ENCODE measurements at places on chromosomes 7 and 10.
A peak's percentile ranks its signal among the peaks of the same experiment; 100 is the strongest.

DNA sequence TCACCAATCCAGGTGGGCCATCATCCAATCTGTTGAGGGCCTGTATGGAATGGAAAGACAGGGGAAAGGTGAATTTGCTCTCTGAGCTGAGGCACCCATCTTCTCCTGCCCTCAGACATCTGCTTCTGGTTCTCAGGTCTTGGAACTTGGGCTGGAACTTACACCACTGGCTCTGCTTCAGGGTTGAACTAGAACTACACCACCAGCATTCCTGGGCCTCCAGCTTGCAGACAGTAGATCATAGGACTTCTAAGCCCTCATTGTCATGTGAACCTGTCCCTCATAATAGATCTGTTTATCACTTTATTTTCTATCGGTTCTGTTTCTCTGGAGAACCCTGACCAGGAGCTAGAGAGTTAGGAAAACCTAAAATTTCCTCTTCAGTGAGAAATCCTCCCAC is 233.5 kb downstream of the CREB5 start:
- DNase-seq: no peak

DNA sequence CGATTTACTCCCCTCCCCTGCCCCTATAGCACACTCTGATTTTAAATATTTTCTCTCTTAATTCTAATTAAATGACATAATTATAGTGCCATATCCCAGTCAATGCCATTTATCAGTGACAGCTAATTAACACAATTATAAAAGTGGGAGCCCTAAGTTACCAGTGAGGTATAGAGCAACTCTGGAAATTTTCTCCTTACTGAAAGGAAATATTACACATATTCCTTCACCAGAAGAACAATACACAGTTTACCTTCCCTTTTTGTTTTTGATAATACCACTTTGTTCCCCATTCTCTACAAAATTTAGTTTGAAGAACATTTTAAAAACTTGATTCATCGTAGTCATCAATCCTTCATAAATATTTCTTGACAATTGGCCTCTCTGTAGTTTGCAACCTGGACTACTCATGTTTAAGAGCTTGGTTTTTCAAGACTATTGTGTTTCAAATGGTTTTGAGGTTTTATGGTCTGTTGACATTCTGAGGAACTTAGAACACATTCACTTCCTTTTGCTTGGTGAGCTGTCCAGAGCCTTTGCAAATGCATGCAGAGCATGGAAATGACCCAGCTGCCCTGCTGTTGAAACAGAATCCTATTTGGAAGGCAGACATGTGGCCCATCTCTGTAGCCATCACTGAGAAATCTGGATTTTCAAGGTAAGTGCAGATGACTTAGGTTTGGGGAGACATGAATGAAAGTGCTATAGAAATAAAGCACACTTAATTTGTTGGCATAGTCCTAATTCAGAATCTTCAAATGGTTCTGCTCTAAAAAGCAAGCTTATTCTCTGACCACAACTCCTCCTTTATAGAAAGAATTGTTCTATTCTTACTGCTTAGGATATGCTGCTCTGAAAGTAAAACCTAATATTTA is at the start of gene GPR141:
TSS of gene GPR141 (plus strand) at position 521 of the 875 bp plus-strand sequence. CDS start 56,628 bp downstream, outside the sequence.
- DNase-seq: peak; percentile 10

- DNase-seq: no peak
Observed at GRCh38 chr7:121914676-121915279, 41.8 kb downstream of the PTPRZ1 start.

- no peak for DNase-seq
Observed at GRCh38 chr10:5107860-5108526, 13.8 kb downstream of the AKR1C3 start.

DNA sequence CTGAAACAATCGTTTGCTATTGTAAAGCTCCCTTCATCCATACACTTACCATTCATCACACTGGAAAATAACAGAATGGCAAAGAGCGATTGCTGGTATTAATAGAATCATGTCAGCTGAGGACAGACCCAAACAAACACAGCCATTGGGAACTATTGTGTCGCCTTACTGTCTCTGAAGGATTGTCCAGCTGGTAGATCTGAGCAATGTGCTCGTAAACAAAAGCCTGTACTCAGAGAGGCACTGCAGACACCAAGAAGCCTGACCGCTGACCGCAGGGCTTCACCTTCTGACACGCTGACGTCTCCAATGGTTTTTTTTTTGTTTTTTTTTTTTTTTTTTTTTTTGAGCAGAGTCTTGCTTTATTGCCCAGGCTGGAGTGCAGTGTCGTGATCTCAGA is 151.0 kb upstream of the FRMD4A start:
- no peak for DNase-seq

DNA sequence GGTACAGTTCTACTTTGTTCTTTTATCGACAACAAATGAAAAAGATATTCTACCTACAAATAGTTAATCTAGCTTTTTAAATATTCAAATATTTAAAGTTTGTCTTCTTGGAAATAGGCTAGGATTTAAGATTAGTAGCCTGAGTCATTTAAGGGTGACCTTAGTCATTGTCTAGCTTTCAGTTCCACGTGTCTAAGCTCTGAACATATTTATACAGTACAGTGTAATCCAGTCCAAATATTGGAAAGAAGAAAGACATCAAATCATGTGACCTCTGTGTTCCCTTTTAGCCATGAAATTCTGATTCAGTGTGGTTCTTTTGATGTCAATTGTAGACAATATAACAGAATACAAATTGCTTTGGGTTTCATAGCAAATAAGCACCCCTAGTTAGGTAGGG is 121.1 kb downstream of the MALRD1 start:
- no peak for DNase-seq

DNA sequence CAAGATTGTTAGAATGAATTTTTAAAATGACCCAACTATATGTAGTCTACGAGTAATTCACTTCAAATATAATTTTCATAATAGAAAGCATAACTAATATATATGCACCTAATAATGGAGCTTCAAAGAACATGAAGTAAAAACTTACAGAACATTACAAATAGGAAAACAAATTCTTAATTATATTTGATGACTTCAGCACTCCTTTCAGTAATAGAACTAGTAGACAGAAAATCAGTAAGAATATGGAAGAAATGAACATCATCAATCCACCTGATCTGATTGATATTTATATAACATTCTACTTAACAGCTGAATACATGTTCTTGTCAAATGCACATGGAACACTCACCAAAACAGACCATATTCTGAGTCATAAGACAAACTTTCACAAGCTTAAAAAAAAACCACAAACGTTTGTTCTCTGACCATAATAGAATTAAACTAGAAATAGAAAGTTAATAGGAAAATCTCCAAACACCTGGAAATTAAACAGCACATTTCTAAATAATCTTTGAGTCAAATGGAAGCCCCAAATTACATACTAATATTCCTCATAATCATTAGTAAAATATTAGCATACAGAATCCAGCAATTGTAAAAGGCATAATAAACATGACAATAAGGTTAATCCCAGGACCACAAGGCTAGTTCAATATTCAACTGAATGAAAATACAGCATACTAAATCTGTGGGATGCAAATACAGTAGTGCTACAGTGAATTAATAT is 48.0 kb downstream of the BRAF start:
- no peak for DNase-seq

DNA sequence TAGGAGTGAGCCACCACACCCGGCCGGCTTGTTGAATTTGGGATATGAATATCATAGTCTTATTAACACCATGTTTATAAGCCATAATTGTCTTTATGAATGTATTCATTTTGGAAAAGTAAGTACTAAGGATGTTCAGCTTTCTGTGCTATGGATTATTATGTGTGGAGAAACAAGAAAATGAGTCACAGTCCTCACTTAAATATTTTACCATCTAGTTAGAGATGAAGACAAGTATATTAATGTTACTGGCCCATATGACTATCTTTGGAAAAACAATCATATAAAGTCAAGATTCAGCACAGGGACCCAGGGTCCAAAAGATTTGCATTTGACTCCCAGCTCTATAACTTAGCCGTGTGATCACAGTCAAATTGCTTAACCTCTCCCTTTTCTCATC is 9.8 kb upstream of the TOMM7 start:
- no peak for DNase-seq

- DNase-seq: no peak
Observed at GRCh38 chr7:104548861-104549260, 220.5 kb downstream of the LHFPL3 start.

GRCh38 chr7:3151784-3152183 is 108.1 kb upstream of the CARD11 start:
- DNase-seq: no peak

GRCh38 chr7:107392830-107393229 is 77.0 kb upstream of the GPR22 start:
- DNase-seq: no peak
